ENCODE measurements at places on chromosomes 5 and 9. TPM values are rescaled to one million over a fixed set of nuclear protein-coding genes. Genes with fewer than 3 reads are reported as not detected.
A peak's percentile ranks its signal among the peaks of the same experiment; 100 is the strongest.

The FBXL7 gene
- total RNA-seq: 28.2 TPM

DNA sequence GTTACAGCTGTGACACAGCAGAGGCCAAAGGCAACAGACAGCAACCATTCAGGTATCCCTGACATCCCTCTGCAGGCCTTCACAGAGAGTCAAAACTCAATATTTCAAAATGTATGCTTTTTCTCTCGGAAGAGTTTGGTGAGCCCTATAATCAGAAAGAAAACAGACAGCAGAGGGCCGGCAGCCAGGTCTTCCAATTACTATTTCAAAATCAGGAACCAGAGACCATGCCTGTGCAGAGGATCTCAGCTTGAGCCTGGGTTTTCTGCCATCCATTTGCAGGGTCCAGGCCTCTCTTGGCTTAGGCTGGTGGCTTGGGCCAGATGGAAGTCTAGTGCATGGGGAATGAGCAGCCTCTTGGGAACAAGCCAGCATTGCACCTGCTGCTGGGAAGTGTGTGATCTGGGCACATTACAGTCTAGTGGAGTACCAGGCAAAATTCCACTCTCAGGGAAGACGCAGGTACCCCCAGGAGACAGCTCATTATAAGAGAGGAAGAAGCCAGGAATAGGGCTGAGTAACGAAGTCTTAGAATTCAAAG is 231.3 kb downstream of the ENC1 start:
- DNase-seq: no peak

The ESM1 gene
- total RNA-seq: 73.0 TPM

GRCh38 chr5:18393565-18394442 is 759.5 kb downstream of the TAF11L14 start:
- DNase-seq: peak; percentile 30

The SCGB3A2 gene
- total RNA-seq: not detected

The LIX1 gene
- total RNA-seq: not detected

The SPATA31C1 gene
- total RNA-seq: not detected

DNA sequence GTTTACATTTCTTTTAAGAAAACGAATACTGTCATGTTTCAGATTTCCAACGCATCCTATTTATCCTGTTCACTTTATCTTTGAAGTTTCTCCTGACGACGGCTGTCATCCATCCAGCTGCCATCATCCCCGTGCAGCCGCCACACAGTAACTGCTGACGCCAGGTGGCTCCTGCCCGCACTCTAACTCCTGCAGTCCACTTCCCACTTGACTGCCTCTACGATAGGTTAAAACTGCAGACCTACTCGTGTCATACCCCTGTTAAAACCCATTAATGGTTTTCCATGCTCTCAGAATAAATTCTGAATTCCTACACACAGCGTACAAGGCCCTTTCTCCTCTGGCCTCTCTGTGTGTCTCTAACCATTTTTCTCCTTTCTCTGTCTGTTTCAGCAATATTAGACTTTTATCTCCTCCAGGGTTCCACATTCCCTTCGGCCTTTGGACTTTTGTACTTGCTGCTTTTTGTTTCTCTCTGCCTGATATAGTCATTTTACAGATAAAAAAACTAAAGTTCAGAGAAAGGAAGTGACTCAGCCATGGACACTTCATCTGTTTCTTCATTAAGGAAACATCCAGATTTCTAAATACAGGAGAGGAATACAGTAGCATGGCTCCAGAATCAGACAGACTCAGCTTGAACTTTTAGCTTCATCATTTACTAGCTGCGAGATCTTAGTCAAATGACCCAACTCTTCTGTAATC is 84.9 kb downstream of the ADAMTS12 start:
- no peak for DNase-seq

DNA sequence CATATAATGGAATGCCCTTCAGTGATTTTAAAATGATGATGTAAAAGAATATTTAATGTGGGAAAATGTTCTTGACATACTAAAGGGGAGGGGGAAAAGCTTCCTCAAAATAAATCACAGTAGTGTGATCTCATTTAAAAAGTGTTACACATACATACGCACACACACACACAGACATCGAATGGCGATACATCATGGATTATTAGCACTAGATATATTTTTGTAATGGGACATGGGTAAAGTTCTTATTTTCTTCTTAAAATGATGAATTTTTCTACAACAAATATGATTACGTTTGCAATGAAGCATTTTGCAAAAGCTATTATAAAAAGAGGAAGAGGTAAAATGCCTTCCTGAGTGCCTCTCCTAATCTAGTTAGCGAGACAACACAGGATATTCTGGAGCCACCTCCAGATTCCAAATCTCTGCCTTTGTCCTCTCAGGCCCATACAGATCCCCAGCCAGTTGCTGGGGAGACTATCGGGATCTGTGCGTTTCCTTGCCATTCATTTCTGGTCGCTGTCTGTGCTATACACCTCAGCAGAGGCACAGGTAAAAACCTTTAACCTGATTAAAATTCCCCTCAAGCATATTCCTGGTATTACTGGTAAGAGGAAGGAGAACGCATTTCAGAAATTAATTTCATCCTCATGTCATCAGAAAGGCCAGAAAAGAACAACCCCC is 69.6 kb downstream of the SLC28A3 start:
- DNase-seq: no peak

DNA sequence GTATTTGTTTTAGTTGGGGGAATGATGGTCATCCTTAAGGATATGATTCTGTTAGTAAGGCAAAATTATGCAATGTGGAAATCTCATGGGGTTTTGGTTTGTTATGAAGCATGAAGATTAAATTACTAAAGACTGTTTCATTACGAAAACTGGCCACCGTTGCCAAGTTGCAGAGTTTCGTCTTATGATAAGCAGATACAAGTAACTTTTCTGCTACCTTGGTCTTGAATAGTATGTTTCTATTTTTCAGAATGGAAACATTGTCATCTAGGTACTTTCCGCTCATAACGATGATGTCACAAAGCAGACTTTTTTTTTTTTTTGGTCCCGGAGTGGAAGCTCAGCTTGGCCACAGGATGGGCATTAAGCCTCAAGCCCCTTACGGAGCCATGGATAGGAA is 4.2 kb downstream of the CCNI2 start:
- DNase-seq: no peak

- no peak for DNase-seq
Measured at GRCh38 chr9:83339435-83339834, 198.8 kb downstream of the FRMD3 start.

The ST8SIA4 gene
- 7.2 TPM for total RNA-seq

The HNRNPK gene
- total RNA-seq: 723 TPM

The ASPN gene
- not detected for total RNA-seq

GRCh38 chr5:174425271-174425963 is 299.0 kb upstream of the MSX2 start:
- no peak for DNase-seq
